ENCODE measurements at places on chromosomes 6 and 20.

GRCh38 chr6:2989332-2990247 is 10.1 kb upstream of the NQO2 start:
- DNase-seq = peak; percentile 84

GRCh38 chr6:131792091-131792496 is 15.7 kb upstream of the ENPP1 start:
- DNase-seq = no peak

DNA sequence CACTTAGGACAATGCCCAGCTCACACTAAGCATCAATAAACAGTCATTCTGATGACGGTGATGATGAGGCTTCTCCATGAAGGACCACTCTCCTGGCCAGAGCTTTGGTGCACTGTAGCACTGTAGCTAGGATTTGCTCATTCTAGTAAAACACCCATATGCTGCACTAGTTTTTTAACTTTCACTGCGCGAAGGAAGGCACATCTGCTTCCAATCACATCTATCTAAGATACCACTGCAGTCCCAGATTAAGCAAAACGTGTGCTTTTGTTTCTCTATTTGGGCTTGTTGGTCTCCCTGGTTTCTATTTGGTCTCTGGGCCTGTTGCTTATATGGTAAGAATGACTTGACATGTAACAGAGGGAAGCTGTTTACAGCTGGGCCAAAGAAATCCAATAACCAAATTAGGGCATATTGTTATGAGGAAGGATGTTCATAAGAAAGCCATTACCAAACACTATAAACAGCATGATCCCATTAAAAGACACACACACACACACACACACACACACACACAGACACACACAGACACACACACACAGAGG is 62.4 kb downstream of the FAM229B start:
- no peak for DNase-seq

GRCh38 chr6:113664909-113665308 is 192.2 kb upstream of the MARCKS start:
- no peak for DNase-seq

DNA sequence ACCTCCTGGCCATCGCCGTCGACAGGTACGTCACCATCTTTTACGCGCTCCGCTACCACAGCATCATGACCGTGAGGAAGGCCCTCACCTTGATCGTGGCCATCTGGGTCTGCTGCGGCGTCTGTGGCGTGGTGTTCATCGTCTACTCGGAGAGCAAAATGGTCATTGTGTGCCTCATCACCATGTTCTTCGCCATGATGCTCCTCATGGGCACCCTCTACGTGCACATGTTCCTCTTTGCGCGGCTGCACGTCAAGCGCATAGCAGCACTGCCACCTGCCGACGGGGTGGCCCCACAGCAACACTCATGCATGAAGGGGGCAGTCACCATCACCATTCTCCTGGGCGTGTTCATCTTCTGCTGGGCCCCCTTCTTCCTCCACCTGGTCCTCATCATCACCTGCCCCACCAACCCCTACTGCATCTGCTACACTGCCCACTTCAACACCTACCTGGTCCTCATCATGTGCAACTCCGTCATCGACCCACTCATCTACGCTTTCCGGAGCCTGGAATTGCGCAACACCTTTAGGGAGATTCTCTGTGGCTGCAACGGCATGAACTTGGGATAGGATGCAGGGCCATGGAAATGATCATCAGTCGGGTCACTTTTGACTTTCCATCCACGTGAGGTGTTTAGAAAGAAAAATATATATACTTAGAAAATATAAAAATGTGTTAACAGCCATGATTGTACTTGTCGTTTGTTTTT is 868 bp downstream of the MC3R start:
- no peak for DNase-seq

- DNase-seq = peak; percentile 31
Observed at GRCh38 chr6:136113736-136114173, 136.4 kb downstream of the MTFR2 start.

DNA sequence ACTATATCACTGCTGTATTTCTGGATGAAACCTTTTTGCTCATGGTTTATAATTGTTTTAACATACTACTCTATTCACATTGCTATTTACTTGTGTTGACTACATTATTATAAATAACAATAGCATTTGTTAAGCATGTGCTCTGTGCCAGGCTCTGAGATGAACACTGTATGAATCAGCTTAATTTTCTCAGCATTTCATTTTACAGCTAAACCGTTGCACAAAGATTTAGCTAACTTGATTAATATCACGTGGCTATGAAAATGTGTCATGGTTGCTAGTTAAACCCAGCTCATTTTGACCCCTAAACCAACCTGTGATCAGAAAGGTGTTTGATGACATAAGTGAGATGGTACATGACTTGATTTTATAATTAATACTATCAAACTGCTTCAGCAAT is 77.5 kb downstream of the NCOA7 start:
- DNase-seq = no peak

DNA sequence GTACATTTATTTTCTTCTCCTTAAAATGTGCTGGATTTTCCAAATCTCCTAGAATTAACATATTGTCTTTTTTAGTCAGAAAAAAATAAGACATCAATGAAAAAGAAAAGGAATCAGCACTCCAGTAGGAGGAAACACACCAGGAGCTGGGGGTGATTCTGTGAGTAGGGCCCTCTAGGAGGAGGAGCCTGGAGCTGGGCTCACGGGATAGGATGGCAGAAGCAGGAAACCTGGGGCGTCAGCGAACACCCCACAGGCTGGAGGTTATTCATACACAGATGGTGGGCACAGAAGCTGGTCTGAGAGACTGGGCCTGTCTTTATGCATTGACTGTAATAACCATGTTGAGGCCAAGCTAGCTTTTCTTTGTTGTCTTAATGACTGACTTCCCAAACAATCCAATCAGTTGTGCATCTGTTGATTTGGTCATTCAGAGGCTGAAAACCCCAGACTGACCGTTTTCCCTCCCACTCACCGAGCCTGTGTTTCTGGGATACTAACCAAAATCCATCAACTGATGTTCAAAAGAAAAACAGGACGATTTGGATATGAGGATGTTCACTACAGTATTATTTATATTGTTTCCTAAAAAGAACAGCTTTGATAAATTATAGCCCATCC is 53.1 kb downstream of the CPNE5 start:
- no peak for DNase-seq

DNA sequence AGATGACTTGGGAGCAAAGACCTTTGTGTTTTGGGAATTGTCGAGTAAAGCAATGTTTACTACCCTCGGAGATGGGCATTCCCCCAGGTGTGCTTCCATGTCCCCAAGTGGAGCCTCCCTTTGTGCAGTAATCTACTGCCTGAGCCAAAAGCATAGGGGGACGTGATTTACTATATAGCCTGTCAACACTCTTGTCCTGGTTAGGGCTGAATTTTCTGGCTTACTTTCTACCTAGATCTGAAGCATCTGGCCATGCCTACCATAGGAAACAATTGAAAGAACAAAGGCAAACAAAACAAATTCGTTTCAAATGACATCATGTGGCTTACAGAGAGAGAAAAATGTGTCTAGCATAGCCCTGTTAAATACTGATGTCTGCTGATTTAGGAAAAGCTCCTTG is 350.6 kb downstream of the SAMD5 start:
- DNase-seq = no peak

GRCh38 chr6:2412731-2413130 is 167.3 kb upstream of the GMDS start:
- DNase-seq = no peak

DNA sequence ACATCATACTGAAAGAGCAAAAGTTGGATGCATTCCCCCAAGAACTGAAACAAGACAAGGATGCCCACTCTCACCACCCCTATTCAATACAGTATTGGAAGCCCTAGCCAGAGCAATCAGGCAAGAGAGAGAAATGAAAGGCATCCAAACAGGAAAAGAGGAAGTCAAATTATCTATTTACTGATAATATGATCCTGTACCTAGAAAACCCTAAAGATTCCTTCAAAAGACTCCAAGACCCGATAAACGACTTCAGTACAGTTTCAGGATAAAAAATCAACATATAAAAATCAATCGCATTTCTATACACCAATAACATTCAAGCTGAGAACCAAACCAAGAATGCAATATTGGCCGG is 14.5 kb downstream of the CDK19 start:
- no peak for DNase-seq

GRCh38 chr20:11168026-11168425 is 494.2 kb upstream of the JAG1 start:
- no peak for DNase-seq

DNA sequence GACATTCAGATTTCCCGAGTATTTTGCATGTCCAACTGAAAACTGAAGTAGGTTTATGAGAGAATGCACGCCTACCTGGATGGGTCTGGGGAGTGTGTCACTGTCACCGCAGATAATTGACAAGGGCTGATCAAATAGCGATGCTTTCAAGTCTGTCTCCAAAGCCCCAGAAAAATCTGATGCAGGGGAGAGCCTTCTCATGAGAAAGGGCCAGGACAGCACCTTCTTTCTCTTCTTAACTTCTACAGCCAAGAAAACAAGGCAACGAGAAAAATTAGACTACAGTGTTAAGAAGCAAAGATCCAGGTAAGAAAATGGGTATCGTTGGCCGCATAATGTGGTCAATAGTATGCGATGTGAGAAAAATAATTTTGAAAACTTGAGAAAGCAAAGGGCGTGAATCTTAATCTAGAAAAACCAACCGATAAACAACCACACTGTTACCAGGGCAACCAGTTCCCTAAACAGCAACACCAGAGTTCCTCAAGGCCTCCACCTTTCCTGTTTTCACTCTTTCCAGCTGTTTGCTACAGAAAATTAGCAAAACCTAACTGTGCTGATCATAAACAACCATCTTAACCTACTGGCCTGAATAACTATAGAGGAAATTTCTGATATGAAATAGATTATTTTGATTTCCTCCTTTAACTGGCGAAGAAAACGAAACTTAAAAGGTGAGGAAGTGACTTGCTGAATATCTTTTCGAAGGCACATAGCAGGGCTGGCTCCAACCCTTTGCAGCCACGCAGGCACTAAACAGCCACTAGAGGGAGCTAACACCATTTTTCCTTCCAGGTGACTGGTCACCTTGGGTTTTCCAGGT is 2.6 kb downstream of the TAGAP start:
- peak; percentile 27 for DNase-seq

- no peak for DNase-seq
Observed at GRCh38 chr20:36547186-36548005, 6.1 kb downstream of the MYL9 start.

GRCh38 chr6:90169374-90169773 is 127.3 kb downstream of the BACH2 start:
- DNase-seq = no peak

DNA sequence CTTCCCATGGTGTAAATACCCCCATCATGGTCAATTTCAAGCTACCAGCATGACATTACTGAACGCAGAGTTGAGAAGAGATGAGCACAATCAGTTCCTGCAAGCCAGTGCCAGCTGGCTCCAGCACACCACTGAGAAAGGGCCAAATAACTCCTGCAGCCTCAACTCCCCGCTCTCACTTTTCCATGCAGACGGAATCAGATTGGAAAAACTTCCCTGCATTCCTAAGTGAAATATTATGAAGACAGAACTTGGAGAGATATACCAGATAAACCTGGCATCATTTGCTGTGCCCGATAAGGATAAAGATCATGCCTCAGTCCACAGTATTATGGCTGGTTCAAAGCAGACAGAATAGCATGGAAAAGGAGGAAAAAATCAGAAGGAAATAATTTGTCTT is 56.7 kb downstream of the FILIP1 start:
- DNase-seq = no peak

DNA sequence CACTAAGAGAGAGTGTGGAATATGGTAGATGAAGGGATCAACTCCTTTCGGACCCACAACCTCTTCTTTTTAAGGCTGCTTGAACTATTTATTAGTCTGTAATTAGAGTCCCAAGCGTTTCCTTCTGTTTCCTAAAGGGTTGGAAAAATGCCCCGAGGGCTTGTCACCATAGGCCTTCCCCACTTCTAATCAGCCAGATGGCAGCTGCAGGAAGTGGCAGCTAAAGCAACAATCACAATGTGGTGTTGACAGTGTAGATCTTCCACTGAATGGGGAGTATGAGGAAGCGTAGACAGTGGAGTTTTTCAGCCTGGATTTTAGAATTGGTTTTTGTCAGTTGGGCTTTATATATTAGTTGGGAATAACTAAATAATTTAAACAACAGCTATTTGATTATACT is 40.6 kb downstream of the SLC35D3 start:
- DNase-seq = peak; percentile 62

DNA sequence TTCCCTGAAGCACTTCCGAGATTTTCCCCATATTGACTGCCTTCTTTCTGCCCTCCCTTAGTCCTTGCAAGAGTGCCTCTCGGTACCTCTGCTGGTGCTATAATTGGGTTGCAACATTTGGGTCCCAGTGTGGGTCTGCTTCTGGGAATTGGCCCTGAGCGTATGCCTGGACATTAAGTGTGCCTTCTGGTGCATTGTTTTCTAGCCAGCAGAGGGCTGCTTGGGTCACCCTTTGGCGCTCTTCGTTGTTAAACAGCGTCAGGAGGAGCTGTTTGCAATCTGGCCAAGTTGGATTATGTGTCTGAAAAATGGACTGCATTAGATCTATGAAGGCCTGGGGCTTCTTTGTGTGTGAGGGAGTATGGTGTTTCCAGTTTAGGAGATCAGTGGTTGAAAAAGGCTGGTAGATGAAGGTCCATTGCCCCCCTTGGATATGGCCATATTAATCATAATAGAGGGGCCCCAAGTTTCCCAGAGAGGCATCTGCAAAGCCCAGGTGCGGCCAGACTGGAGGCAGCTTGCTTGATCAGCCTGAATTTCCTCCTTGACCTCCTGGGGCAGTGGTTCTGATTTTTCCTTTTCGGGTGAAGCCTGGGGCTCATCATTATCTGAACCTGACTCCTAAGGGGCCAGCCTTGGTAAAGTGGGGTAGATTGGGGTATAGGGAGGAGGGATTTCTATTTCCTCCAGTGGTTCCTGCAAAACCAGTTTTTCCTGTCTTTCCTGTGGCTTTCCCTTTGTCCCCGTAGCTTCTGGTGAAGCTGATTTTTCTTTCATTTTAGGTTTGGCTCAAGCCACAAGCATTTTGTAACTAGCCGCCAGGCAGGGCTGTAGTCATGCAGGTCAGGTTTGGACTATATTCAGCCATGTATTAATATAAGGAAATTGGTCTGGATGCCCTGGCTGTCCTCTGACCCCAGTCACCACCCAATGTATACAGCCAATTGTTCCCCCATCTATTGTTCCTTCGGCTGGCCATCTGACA is 85.4 kb upstream of the GPR6 start:
- DNase-seq = peak; percentile 12

DNA sequence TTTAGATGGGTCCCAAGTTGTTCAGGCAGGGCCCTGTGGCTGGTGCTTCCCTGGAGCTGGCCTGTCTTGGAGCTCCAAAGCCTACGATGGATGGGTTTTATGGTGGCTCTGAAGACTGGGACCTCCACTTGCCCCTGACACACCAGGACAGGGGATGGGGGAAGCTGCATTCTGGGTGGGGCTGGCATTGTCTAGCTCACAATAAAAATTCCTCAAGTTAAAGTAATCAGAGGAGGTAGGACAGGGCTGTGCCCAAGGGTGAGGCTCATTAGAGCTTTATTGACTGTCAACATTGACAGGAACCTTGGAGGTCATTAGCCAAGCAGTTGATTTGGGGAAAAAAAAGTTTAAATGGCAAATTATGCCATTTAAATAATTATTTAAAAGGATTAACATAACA is 35.7 kb downstream of the TFAP2C start:
- DNase-seq = no peak

GRCh38 chr6:153167061-153167891 is 36.2 kb upstream of the RGS17 start:
- DNase-seq = no peak

GRCh38 chr6:15734118-15734897 is 71.5 kb upstream of the DTNBP1 start:
- DNase-seq = no peak

- DNase-seq = no peak
Observed at GRCh38 chr20:58723628-58723984, 31.0 kb downstream of the NPEPL1 start.

GRCh38 chr20:46178891-46179290 is 60.8 kb downstream of the CD40 start:
- DNase-seq = no peak

Data from NCI-H510A (cell line).